ENCODE measurements at places on chromosomes 2 and 18. TPM values are rescaled to one million over a fixed set of nuclear protein-coding genes. Genes with fewer than 3 reads are reported as not detected.

The HK2 gene
- 42.6 TPM for total RNA-seq

The HTR2B gene
- total RNA-seq = not detected

The UGT1A1 gene
- not detected for total RNA-seq

The SH3BP4 gene
- 0.05 TPM for total RNA-seq

The SULT1C4 gene
- total RNA-seq = not detected

The CAB39 gene
- 166 TPM for total RNA-seq

The MYCN gene
- total RNA-seq = 0.14 TPM

The MALL gene
- not detected for total RNA-seq

The DCDC2C gene
- total RNA-seq = not detected

The FAM110C gene
- total RNA-seq = 0.22 TPM

The MYO1B gene
- total RNA-seq = 3.0 TPM

The NOSTRIN gene
- total RNA-seq = not detected

The SCN7A gene
- total RNA-seq = not detected

The CTAGE1 gene
- total RNA-seq = not detected

The USP14 gene
- 56.4 TPM for total RNA-seq

The PPIG gene
- total RNA-seq = 59.0 TPM

The EMILIN1 gene
- 1.1 TPM for total RNA-seq

The BCL11A gene
- not detected for total RNA-seq

The SLC4A3 gene
- total RNA-seq = not detected

The DSG1 gene
- not detected for total RNA-seq

The SLC14A1 gene
- total RNA-seq = 2.5 TPM

The AQP12B gene
- not detected for total RNA-seq

The ZEB2 gene
- 1.2 TPM for total RNA-seq

The CHST10 gene
- total RNA-seq = 2.8 TPM

The LYPD1 gene
- not detected for total RNA-seq

The NPHP1 gene
- not detected for total RNA-seq

The NXPH2 gene
- total RNA-seq = not detected

The ARHGEF4 gene
- total RNA-seq = 1.4 TPM

The TACR1 gene
- not detected for total RNA-seq

The TMEM247 gene
- not detected for total RNA-seq

The COL4A4 gene
- 0.03 TPM for total RNA-seq

The SAG gene
- total RNA-seq = 0.55 TPM

The HOXD9 gene
- total RNA-seq = not detected

The HOXD3 gene
- not detected for total RNA-seq
